ENCODE measurements at places on chromosomes 5 and 9.

DNA sequence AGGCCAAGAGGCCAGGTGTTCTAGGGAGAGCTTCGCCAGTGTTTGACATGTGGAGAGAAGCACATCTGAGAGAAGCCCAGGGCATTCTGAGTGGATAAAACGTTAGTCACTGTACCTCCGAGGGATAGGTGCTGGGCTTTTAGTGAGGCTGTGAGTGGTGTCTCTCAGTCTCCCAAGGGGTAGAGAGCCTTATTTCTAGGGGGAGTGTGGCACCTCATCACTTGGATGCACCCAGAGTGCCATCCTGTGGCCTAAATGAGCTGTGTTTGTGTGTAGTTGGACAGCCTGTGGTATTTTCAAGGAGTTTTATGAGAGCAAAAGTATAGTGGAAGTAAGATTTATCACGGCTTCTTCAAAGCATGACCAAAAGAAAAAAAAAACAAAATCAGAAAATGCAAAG, 1046.9 kb upstream of the WWC1 start:
- DNase-seq = no peak

DNA sequence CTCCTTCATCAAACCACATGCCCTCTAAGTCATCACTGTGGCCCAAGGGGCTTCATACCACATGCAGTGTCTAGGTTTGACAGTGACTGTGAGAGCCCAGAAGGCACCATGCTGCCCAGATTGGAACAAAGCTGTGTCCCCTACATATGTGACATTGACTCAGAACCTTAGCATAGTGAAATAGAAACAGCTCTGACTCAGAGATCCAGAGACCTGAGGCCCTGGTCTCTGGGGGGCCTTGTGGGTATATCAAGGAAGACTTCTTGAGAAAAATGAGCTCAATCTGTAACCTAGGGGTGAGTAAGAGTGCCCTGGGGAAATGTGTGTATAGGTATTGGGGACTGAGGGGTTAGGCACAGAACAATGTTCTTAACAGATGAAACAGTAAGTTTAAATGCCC, 7.1 kb upstream of the ENTREP1 start:
- no peak for DNase-seq

DNA sequence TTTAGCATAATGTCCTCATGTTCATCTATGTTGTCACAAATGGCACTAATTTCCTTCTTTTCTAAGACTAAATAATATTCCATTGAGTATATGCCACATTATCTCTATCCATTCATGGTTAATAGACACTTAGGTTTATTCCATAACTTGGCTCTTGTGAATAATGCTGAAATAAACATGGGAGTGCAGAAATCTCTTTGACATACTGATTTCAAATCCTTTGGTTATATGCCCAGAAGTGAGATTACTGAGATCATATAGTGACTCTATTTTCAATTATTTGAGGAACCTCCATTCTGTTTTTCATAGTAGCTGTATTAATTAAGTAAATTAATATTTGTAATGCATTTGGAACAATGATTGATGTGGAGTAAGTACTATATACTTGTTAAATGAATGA, 13.0 kb downstream of the SMIM3 start:
- DNase-seq = no peak

DNA sequence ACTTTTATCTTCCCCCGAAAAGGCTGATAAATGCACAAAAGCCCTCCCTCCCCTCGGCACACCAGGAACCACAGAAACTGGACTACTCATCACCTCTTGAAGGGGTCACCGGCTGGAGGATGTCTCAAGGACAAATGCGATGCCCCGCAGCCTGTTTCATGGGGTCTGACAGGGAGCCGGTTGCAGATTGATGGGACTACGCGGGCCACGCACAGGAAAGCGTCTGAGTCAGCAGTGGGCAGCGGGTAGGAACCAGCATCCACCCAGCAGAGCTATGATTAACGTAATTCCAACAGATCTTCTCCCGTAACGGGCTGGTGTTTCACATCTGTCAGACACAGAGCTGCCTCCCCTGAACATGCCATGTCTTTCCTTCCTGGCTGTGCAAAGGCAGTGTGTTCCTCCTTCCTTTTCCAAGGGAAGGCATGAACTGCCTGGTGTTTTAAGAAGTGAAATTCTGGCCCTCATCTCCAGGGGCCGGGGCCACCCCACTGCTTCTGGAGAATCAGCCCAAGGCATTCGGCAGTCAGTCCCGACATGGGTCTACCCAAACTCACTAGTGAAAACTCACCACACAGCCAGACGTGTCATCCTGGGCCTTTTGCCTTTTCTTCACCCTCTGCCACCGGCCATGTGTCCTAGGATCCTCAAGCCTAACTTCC, 144.4 kb upstream of the PHYKPL start:
- DNase-seq = no peak

Data from NCI-H1436 (cell line).